CD4-positive, alpha-beta T cell treated with Interleukin-4 for 1 hour (primary cell): ENCODE measurements at places on chromosomes 3 and 15.
A peak's percentile ranks its signal among the peaks of the same experiment; 100 is the strongest.

DNA sequence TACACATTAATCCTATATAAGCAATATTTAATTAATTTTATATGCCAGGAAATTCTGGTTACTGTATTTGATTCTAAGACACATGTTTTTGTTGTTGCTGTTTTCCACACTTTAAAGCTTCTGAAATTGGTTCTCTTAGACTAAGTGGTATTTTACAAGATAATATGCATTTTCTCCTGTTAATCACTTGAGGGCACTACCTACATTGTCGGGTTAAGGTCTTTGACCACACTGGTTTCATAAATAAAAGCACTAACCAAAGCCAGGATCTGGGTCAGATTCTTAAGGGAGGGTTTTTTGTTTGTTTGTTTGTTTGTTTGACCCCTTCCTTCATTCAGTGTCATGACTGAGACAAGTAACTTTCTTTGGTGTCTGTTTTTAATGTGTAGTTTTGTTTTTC, 590.2 kb downstream of the RBMS3 start:
- DNase-seq = no peak

DNA sequence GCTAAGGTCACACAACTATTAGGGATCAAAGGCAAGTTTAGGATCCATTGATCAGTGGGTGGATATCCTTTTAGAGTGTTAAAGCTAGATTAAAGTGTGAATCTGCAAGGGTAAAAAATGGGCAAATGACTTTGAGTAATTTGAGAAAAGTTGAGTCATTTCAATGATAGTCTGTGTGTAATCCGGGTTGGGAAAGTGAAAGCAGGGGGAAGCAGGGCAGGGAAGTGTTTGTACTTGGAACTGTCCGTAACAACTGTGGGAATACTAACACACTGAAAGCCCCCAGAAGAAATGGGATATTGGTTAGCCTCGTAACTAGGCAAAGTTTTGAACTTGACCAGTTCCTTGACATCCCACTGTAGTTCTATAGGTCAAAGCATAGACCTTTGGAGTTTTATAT, 187.2 kb upstream of the SLITRK3 start:
- no peak for DNase-seq

- peak; percentile 8 for DNase-seq
These were observed 50.9 kb downstream of the HCN4 start for GRCh38 chr15:73317651-73318462.

GRCh38 chr3:171481011-171481410, 20.8 kb upstream of the TNIK start:
- DNase-seq = no peak

DNA sequence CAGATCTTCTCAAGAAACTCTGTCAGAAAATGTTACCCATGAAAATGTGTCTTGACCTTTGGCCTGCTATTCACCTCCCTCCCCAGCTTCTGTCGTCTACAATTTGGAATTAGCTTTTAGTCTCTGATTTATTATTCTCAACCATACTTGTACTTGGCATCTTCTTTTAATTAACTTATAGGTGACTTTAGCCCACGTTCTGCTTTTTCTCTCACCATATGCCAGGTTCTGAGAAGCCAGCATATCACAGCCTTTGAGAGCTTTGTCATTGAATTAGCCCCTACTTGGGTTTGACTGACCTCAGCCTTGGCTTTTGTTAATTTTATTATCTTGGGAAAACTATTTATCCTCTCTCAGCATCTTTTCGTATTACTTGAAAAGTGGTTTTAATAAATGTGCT, 355.9 kb downstream of the OXSM start:
- DNase-seq = no peak

- no peak for DNase-seq
These were observed 19.7 kb upstream of the CYP11A1 start for GRCh38 chr15:74387141-74387541.

DNA sequence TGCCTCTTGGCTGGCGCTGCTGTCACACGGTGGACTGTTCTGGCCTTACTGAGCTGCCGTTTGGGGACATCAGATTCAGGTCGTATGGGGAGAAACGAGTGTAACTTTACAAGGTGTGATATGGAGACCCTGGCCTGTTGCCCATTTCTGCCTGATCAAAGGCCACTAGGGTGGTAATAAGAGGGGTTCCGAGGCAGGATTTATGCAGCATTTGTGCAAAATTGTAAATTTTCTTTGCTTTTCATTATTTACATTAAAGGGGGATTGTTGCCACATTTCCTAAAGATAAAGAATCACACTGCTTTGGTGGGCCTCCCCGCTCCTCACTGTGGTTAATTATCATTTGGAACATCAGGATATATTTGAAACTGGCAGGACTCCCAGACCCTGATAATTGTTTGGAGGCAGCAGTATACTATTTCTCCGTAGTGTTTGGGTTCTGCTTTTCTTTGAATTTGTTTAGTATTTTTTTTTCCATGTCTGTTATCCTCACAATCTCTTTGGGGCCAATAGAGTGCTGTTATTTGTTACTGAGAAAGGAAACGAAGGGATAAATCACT, 891 bp downstream of the NXPE3 start:
- no peak for DNase-seq

- DNase-seq = peak; percentile 67
These were observed 18.0 kb upstream of the LOXL1 start for GRCh38 chr15:73908030-73908821.
